Ureter (tissue), 1 donor: ENCODE measurements at places on chromosomes 5 and 9.

DNA sequence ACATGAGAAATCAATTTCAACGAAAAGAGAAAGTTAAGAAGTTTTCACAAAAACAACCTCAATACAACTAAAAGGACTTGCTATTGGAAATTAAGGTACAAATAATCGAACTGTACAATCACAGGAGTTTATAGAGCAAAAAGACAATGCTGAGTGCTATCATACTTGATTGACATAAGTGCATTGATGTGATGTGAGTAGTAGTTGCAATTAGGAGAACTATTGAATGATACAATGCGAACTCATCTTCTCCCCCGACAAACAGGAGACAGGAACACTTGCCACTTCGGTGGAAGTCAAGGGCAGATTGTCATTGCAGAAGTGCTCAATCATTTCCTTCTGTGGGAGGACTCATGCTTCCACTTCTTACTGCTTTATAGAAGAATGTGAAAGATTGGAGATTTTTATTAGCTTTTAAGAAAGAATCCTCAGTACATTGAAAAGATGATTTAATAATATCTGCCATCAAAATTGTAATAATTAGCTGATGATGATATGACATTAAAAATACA, 276.6 kb upstream of the MPDZ start:
- DNase-seq: no peak

GRCh38 chr9:76415731-76416130, 21.5 kb upstream of the RFK start:
- no peak for DNase-seq

DNA sequence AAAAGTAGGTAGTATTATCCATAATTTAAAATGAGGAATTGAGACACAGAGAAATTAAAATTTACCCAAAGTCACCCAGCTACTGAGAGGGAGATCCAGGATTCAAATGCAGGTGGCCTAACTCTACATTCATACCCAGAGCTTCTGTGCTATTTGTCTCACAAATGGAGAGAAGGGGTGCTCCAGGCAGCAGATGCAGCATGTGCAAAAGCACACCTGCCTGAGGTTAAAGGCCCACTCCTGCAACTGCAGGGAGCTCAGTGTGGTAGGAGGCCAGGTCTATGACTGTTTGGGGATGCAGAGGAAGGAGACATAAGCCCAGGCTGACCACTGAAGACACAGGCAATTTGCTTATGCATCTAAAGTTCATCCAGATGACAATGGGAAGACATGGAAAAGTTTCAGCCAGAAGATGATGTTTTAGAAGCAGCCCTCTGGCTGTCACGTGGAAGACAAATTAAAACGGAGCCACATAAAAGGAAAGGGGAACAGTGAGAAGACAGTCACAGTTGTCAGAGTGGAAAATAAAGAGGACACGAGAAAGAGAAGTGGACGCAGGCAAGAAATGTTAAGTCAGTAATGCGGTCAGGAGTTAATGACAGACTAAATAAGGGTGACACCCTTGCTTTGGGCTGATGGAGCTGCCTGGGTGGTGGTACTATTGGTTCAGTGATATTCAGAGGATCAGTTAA, 214.7 kb downstream of the EBF1 start:
- DNase-seq: no peak

- DNase-seq: no peak
Measured at GRCh38 chr5:175712681-175713085, 54.8 kb downstream of the HRH2 start.

DNA sequence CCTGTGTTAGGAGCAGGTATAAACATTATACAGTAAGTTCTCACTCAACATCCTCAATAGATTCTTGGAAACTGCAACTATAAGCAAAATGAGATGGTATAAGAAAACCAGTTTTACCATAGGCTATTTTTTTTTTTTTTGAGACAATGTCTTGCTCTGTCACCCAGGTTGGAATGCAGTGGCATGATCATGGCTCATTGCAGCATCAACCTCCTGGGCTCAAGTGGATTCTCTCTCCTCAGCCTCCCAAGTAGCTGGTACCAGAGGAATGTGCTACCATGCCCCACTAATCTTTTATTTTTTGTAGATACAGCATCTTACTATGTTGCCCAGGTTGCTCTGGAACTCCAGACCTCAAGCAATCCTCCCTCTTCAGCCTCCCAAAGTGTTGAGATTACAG, 50.1 kb upstream of the ADRB2 start:
- DNase-seq: no peak

DNA sequence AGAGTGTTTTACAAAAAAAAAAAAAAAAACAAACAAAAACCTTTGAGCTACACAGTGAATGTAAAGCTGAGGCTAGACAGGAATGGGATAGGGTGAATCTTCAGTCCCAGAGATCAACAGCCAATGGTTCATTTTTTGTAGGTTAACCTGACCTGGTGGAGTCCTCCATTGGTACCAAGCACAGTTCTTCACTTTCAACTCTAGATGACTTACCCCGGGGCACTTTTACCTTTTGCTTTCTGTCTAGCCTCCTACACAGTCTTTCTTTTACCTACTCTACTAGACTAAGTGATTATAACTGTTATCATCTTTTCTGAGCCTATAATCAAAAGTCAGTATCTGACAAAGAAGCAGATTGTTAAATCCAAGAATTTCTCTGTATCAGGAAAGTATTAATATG, 50.9 kb downstream of the ANXA2R start:
- DNase-seq: no peak

DNA sequence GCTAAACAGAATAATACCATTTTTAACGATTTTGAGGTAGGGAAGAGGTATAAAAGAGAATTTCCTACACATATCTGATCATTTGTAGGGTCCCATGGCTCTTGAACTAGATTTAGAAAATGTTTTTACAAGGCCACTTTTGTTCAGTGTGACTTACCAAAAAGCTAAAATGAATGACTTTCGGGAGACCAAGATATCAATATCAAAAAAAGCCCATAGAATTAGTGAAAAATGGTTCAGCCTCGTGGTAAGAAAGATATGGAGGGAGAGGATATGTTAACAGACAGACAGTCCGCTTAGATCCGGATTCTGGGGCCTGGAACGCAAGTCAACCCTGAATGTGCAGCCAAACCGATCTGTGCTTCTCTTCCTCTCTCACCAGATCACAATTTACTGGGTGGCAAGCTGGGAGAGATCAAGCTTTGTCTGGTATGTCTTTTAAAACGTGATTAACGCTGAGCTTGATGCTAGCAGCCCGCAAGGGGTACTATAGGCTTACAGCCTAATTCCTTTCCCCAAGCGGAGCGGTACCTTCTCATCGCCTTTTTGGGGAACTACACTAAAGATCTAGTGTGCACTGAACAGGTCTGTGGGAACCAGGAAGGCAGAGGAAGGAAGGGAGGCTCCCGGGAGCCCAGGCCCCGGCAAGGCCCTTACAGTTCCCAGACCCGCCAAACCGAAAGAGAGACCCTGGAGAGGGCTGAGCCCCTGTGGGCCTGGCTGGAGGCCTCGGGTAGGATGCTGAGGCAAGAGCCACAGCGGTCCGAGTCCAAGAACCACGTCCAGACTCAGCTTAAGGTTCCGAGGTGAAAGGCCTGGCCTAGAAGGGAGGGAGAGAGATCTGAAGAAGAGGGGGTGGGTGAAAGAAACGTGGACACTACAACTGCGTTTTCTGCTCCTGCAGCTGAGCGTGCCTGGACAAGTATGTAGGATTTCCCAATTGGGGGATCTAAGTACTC, 2.9 kb downstream of the NR2F1-AS1 start:
- DNase-seq: no peak

DNA sequence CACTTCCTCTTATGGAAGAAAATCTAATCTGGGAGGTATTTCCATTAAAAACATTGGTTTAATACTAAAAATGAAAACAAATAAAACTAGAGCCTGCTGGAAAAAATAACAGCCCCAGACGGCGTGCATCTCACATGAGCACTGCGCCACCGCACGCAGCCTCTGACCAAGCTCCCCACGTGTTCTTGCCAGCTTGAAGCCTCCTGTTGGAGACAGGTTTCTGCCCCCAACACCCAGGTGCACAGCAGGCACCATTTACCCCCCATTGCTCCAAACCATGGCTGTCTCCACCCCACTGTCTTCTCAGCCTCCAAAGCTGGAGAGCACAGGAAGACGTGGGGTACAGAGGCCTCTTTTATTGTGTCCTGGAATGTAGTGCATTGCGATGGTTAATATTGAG, 10.7 kb upstream of the COL5A1 start:
- no peak for DNase-seq

DNA sequence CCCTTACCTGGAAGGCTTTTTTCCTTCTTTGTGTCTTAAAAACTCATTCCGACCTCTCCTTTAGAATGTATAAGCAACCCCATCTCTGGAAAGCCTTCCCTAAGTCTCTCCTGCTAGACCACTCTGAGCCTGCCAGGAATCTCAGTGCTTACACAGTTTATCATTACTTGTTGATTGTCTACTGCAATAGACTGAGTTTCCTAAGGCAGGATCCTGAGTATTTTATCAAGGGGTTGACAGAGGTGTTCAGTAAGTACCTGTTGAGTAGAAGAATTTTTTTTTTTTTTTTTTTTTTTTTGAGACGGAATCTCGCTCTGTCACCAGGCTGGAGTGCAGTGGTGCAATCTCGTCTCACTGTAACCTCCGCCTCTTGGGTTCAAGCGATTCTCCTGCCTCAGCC, 2.6 kb upstream of the TJP2 start:
- DNase-seq: no peak

DNA sequence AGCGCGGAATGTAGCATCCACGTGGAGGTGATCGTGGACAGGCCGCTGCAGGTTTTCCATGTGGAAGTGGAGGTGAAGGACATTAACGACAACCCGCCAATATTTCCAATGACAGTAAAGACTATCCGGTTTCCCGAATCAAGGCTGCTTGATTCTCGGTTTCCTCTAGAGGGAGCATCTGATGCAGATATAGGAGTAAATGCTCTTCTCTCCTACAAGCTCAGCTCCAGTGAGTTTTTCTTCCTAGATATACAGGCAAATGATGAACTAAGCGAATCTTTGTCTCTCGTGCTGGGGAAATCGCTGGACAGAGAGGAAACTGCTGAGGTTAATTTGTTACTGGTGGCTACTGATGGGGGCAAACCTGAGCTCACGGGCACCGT, 598 bp downstream of the PCDHA2 start:
- no peak for DNase-seq

- peak; percentile 62 for DNase-seq
Measured at GRCh38 chr5:139147483-139148087, 50.6 kb downstream of the SIL1 start.

GRCh38 chr5:110356677-110357076, 369.8 kb downstream of the TMEM232 start:
- DNase-seq: no peak

GRCh38 chr5:143593723-143594122, 190.2 kb upstream of the NR3C1 start:
- no peak for DNase-seq

DNA sequence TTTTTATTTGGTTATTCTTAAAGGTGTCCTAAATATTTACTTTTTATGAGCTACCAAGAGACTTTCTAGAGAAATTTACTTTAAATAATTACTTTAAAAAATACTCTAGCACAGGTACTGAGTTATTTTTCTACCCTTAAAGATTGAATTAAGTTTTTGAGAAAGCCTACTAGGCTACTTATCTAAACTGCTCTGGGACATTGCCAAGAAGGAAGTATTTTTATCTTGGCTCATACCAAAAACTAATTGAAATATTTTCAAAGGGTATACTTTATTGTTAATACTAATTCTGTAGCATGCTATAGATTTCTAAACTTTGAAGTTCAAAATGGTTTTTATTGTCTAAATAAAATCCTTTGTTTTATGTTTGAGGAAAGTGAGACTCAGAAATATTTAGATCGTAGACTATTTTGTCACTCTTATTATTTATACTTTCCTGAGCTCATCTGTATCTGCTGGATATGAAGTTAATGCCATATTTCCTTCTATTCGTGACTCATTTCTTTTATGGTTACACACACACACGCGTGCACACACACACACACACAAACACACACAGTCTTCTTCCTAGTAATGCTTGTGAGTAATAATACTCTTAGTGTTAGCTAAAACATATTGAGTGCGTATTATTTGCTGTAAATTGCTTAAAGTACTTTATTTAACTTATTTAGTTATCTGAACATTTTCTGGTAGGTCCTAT, 89.5 kb downstream of the MAN2A1 start:
- no peak for DNase-seq

GRCh38 chr5:122835681-122836080, 9.7 kb upstream of the SNX24 start:
- DNase-seq: no peak

- DNase-seq: no peak
Measured at GRCh38 chr9:134210511-134210907, 46.1 kb upstream of the RNU6ATAC start.

- no peak for DNase-seq
Measured at GRCh38 chr9:127096208-127096607, 26.2 kb downstream of the ANGPTL2 start.

DNA sequence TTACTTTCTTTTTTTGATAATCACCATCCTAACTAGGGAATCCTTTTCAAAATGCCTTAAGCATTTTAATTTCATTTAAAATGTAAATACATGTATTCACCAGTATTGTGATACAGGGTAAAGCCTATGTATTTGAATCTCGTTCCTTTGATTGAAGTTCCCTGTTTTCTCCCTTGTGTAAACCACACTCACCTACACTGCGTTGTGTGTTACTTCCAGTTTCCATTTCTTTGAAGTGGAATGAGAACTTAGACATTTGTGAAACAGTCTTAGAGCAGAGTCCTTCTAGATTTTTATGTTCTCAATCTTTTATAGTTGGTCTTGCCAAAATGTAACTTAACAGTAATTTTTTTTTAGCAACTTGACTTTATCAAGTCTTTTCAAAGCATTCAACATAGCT, 101.4 kb downstream of the ZNF462 start:
- no peak for DNase-seq

DNA sequence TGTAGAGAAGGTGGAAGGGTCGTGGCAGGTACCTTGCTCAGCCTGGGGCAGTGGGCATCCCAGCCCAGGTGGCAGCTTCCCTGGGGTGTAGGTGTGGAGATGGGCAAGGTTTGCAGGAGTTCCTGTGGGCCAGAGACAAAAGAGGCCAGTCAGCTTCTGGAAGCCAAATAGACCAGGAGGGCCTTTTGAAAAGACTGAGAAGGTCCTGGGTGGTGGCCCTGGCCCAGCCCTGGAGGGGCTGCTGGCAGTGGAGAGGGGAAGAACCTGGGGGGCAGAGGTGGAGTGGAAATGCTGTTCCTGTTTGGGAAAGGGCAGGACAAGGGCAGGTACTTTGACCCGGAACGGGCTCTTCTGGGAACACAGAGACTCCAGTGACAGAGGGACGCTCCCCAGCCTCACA, 7.0 kb upstream of the IL3 start:
- DNase-seq: no peak

DNA sequence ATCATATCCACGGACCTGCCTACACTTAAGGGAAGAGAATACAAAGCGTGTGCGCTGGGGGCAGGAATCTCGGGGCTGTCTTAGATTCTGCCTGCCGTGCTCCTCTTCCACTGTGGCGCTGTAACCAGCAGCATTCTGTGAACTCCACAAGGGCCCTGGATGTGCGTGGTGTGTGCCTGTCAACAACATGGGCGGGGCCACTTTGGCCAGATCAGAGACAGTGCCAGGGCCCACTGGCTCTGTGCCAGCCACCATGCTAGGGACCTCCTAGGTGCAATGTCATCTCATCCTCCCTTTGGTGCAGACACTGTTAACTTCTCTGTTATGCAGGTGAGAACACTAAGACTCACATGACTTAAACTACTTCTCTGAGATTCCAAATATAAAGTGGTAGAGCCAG, 113.7 kb downstream of the COL23A1 start:
- DNase-seq: no peak
